ENCODE measurements at places on chromosomes 1 and 21. TPM values are rescaled to one million over a fixed set of nuclear protein-coding genes. Genes with fewer than 3 reads are reported as not detected.

SPRR1B gene
- not detected for total RNA-seq

SLC2A5 gene
- total RNA-seq = 4.2 TPM

KRTAP23-1 gene
- total RNA-seq = not detected

DNA sequence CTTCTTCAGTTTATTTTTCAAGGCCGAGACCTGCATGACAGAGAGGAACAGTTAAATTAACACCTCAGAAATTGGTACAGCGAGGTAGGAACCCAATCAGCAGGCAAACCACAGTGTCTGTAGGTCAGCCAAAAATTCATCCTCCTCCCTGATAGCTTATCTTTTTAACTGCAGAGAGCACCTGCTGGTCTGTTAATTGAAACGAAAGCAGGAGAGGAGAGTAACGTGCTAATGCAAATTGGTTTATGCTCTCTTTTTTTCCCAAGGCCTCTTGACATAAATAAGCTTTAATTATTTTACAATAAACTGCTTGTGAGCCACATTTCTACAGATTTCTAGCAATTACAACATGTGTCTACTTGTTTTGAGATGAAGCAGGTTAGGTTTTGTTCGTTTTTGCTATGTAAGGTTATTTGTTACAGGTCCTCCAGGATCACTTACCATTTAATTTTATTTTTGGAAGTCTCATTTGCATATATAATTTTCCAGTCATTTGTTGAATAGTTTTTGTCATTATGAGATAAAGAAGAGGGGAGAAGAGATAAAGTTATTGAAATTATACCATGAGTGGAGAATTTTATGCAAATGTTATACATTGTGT is 179.9 kb downstream of the DENND1B start:
- no peak overlapping the region for H3K4me3 ChIP-seq
- H3K36me3 ChIP-seq = peaks cover 4% of the 10 kb centered on the region
- peaks cover 4% of the 10 kb centered on the region for H3K4me1 ChIP-seq
- no peaks in the 10 kb centered on the region for H3K27me3 ChIP-seq

- no peaks in the 10 kb centered on the region for H3K36me3 ChIP-seq
- no peak overlapping the region for H3K27ac ChIP-seq
- no peak overlapping the region for H3K4me3 ChIP-seq
Measured at GRCh38 chr1:58573705-58574591, 3.1 kb downstream of the TACSTD2 start.

- H3K36me3 ChIP-seq = no peaks in the 10 kb centered on the region
- H3K4me3 ChIP-seq = no peak overlapping the region
- no peak for DNase-seq
- H3K27ac ChIP-seq = no peak overlapping the region
- peaks cover 37% of the 10 kb centered on the region for H3K4me1 ChIP-seq
- H3K27me3 ChIP-seq = no peaks in the 10 kb centered on the region
Measured at GRCh38 chr1:218468711-218469110, 123.6 kb downstream of the TGFB2 start.
